Fibroblast of the aortic adventitia (primary cell): ENCODE measurements at places on chromosomes 2 and 18. TPM values are rescaled to one million over a fixed set of nuclear protein-coding genes. Genes with fewer than 3 reads are reported as not detected.

DNA sequence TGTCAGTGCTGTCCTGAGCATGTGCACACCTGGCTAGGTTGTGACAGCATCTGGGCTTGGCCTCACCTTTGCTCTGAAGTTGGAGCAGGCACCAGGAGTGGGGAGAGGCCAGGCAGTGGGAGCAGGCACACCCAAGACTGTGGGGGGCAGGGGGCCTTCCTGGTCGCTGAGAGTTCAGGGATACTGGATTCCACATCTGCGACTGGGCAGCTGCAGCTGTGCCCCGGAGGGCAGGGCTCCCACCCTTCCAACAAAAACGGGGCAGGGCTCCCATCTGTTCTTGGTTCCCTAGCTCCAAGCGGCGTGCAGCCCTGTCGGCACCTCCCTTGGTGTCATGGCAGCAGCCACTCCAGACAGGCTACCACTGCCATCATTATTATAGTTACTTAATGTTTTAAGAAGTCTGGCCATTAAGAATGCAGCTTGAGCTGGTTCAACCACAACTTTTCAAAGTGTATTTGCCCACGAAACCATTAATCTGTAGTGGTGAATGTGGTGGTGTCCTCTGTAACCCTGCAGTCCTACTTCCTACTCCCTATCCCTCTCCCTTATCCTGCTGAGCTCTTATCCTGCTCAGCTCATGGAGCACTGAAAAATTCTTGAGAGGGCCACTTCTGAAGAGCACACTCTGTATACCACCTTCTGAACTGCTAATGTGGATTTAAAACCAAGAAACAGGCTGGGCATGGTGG is 48.0 kb upstream of the RAB1A start:
- no peak for DNase-seq

Gene CNPPD1
- total RNA-seq, result 25.7 and 41.9 TPM in 2 replicates

DNA sequence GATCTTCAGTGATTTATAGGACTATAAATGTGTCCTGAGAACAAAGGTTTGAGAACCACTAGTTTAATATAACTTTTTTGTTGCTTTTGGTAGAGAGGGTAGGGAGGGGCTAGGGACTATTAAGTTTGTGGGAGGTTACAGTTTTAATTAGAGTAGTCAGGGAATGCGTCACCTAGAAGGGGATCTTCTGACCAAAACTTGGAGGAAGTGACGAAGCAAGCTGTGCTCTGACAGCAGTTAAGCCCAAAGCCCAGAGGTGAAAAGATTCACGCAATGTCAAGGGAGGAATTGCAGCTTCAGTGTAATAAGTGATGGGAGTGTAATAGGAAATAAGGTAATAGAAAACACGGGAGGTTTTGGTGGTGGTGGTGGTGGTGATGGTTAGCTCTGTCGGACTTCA is 8.1 kb downstream of the TDRD15 start:
- no peak for DNase-seq

GRCh38 chr18:76374330-76375281 is 120.4 kb downstream of the ZNF516 start:
- DNase-seq, result no peak

GRCh38 chr2:95674186-95674585 is 82.4 kb downstream of the TRIM43 start:
- no peak for DNase-seq

DNA sequence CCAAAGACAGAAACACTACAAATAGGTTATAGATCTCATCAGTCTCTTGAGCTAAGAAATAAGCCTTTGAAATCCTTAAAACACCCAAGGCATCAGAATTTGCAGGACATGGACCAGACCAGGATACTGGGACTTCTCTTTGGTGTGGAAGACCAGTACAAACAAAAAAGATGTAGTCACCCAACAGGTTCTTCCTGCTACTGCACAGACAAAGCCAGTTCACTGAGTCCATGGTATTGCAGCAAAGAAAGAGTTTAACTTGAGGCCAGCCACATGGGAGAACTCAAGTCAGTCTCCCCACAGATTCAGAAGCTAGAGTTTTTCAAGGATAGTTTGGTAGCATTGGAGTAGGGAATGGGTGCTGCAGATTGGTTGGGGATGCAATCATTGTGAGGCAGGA is 169.6 kb upstream of the NDUFV2 start:
- no peak for DNase-seq

Gene DTNB
- 4.1 and 11.7 TPM in 2 replicates for total RNA-seq

- DNase-seq, result no peak
Observed at GRCh38 chr2:177036747-177037146, 175.8 kb upstream of the HNRNPA3 start.

DNA sequence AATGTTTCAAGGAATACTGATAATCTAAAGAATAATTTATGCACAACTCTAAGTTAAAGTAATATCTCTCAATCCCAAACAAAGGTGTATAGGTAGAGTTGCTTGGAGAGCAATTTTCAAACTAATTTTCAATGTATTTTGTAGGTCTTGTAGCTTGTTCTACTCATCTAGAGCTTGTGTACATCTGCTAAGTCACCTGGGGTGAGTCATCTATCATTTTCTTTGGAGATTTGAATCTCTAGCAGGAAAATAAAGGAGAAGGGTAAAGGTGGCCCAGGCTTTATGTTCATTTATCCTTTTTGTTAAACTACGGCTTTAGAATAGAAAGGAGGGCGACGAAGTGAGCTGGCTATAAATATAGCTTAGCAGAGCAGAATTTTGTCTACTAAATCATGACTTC is 76.8 kb upstream of the THUMPD2 start:
- no peak for DNase-seq

DNA sequence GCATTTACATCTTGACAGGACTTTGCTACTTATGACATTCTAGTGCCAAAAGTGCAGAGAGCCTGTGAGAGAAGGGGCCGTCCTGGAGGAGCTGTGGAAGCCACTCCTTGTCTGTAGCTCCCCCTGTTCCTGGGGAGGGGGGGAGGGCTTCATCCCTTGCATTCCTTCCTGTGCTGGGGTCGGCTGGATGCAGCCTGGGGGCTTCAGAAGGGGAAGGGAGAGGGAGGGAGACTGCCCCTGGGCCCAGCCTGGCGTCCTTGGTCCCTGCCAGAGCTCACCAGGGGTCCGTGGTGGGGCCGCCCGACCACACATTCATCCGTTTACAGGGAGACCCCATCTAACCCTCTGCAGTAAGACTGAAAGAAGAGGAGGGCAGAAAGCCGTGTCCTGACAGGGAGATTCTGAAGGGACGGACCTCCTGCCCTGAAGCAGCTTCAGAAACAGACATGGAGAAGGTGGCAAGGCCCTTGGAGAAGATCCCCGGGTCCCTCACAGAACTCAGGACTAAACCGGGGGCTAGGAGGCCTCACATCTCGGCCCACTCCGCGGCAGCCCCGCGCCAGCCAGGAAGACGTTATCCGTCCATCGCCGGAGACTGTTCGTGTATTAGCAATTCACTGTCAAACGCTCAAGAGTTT is 258.3 kb upstream of the SALL3 start:
- no peak for DNase-seq

Gene SUPT7L
- 14.0 and 36.7 TPM in 2 replicates for total RNA-seq

DNA sequence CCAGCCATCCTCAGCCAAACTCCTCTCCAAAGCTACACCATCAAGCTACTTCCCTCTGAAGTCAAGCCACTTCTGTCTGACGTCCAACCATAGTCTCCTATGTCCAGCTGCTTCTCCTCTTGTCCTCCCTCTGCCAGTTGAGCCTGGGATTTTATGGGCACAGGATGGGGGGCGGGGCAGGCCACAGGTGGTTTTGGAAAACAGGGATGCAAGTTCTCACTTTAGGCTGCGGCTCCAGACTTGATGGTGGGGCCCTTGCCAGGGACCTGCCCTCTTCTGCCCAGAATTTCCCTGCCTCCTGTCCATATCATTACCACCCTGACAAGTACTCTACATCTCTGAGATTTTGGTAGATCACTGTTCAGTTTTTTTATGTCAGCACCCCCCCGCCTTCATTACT is 41.6 kb downstream of the TEX51 start:
- no peak for DNase-seq

DNA sequence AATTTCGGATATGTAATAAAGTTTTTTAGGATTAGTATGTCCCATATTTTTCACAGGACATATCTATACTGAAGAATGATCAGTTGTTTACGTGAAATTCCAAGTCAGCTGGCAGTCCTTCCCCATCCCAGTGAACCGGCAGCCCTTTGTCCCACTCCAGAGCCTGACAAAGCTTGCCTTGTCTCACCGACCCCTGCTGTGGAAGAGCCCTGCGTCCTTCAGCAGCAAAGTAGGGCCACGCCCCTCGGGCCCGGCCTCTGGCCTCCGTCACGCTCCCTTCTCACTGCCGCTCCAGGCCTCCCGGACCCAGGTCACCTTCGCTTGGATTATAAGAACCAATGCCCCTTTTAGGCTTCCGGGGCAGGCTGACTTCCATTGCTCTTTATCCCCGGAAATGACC is 89.8 kb upstream of the TGIF1 start:
- no peak for DNase-seq

Gene POTEJ
- not detected in 2 replicates for total RNA-seq

DNA sequence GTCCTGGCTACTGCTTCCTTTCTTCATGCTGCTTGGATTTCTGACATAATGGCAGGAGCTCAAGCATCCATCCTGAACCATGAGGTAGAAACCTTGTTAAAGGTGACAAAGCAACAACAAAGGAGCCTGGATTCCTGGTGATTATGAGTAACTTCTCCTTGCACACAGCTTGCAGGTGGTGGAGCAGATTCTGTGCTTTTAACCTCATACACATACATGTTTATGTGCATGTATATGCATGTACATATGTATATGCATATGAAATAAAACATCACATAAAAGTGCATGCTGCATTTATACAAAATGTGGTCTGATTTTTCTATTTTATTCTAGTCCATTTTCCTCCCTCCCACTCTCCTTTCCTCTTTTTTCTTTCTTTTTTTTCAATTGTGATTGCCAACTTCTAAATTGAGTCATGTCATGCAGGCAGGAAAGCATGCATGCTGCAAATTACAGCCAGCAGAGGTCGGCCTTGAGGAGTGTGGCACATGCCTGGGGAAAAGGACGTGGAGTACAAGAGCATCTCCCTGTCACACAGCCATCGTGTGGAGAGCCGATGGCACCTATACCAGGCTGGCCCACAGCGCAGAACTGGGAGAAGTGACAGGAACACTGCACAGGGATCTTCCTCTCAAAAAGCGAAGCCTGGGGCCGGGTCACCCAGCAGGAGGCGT is 17.9 kb downstream of the LCT start:
- DNase-seq, result peak; percentile 14

Gene LTBP1
- 90.7 and 947 TPM in 2 replicates for total RNA-seq

Gene CDH7
- total RNA-seq, result not detected in 2 replicates

DNA sequence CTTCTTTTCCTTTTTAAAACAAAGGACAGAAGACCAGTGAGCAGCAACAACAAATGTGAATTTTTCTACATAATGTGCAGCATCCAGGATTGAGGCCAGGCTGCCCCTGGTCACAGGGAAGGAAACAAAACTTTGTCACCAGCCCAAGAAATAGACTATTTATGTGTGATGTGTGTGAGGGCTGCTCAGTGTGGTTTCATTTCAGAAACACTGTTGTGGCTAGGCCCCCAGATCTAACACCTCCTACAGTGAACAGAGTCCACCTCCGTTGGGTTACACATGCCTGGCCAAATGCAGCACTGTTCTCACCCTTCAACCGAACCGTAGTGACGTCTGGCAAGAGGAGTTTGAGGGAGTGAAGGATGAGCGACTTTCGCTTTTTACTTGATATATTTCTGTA is 146.3 kb upstream of the RIOK3 start:
- no peak for DNase-seq

DNA sequence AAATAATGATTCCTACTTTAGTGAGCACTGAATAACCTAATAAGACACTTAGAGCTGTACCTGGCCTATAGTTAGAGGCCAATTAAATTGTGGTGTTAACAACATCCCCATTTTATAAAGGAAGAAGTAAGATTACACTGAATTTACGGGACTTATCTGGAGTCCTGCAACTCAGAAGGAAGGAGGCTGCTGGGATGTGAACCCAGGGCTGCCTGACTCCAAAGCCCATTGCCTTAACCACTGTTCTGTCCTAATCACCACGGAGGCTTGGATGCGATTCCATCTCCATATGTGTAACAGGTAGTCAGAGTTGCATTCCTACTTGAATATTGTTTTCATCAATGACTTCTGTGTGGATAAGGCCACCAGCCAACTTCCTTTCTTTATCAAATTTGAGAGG is 168.9 kb downstream of the SOCS6 start:
- no peak for DNase-seq

Gene GALR1
- total RNA-seq, result under 0.01 TPM in 1 of 2 replicates, not detected in the other

Gene MARCHF4
- 0.57 and 1.3 TPM in 2 replicates for total RNA-seq

DNA sequence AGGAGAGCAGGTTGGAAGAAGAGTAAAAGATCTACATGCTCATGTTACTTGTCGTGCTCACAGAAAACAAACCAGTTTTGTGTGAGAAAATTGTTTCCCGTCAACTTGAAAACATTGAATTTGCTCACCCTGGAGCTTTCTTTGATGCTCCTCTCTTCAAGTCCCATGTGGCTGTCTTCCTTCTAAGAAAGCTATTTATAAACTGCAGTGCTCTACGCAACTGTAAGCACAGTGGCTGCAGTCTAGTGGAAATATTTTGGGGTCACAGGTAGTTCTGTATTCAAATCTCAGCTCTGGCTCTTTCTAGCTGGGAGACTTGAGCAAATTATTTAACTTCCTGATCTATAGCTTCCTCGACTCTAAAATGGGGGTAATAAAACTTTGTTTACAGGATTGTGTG is 211.8 kb downstream of the PLCL1 start:
- DNase-seq, result no peak

- no peak for DNase-seq
Observed at GRCh38 chr18:79640064-79640672, 39.4 kb upstream of the CTDP1 start.

DNA sequence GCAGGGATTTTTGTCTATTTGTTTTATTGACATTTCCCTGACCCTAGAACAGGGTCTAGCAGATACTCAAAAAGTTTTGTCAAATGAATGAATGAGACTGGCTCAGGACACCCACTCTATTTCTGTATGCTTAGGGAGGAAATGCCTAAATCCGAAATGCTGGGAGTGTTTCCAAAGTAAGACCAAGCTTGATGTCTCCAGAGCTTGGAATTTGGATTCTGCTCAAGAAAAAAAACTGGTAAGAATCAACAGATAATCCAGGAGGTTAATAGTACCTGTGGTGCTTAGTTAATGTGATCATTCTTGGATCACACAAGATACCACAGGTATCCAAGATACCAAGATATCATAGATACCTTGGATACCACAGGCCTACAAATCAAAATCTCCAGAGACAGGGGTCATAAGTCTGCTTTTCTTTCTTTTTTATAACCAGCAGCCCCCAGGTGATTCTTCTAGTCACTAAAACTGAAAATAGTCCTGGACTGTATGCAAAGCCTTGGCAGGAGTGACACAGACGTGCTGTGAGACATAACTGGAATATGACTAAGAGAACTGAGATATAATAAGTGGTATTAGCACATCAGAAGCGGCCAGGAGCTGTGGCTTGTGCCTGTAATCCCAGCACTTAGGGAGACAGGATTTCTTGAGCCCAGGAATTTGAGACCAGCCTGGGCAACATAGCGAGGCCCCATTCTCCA is 39.9 kb upstream of the SP3 start:
- peak; percentile 89 for DNase-seq

DNA sequence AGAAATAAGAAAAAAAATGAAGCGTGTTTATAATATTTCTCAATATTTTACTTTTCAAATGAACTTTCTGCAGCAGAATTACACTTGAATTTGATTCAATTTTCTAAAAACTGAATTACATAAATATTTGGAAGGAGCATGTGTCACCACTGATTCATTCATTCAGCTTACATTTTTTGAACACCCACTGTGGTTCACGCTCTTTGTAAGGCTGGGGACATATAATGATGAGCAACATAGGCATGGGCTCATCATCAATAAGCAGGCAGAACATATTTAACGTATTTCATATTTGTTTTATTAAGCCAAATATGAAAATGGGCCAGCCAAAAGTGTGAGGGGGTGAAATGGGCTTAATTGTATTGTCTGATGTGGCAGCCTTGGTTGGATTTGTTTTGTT is 209.1 kb downstream of the CTNNA2 start:
- DNase-seq, result no peak

GRCh38 chr2:17589406-17590035 is 49.0 kb downstream of the VSNL1 start:
- no peak for DNase-seq

Gene NEURL3
- not detected in 2 replicates for total RNA-seq
